ENCODE measurements at places on chromosomes 5 and 9.

GRCh38 chr9:89724659-89725058 lies 119.8 kb downstream of the GADD45G start:
- H3K4me1 ChIP-seq = peaks cover under 1% of the 10 kb centered on the region
- no peaks in the 10 kb centered on the region for H3K27me3 ChIP-seq
- H3K27ac ChIP-seq = no peak overlapping the region
- DNase-seq = no peak

- no peak overlapping the region for H3K27ac ChIP-seq
- H3K4me1 ChIP-seq = peaks cover 4% of the 10 kb centered on the region
Observed at GRCh38 chr9:133456409-133456808, 3.4 kb upstream of the CACFD1 start.

DNA sequence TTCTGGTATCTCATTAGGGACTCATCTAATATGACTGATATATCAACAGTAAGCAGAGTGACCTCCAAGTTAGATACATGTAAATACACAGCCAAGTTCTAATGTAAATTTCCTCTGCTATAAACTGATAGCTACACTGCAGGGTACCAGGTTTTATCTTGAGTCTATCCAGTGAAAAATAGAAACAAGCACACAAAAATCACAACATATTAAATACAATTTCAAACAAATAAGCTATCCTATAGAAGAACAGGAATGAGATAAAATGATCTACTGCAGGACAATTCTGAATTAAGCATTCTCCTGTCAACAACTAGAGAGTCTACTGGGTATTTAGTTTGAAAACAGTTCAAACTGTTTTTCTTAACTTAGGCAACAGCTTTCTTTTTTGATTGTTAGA lies 42.7 kb downstream of the NR3C1 start:
- H3K4me3 ChIP-seq = no peak overlapping the region
- DNase-seq = no peak
- peaks cover under 1% of the 10 kb centered on the region for H3K4me1 ChIP-seq
- H3K36me3 ChIP-seq = no peaks in the 10 kb centered on the region
- no peak overlapping the region for H3K27ac ChIP-seq

GRCh38 chr5:2094616-2094995 lies 211.9 kb upstream of the IRX4 start:
- H3K4me3 ChIP-seq = no peak overlapping the region
- H3K36me3 ChIP-seq = no peaks in the 10 kb centered on the region
- DNase-seq = no peak
- no peaks in the 10 kb centered on the region for H3K4me1 ChIP-seq
- no peaks in the 10 kb centered on the region for H3K27me3 ChIP-seq
- no peak overlapping the region for H3K27ac ChIP-seq

GRCh38 chr9:80994892-80995291 lies 694.5 kb downstream of the TLE1 start:
- H3K27me3 ChIP-seq = no peaks in the 10 kb centered on the region
- no peak overlapping the region for H3K4me3 ChIP-seq
- no peak overlapping the region for H3K27ac ChIP-seq
- peak; percentile 40 for DNase-seq
- no peaks in the 10 kb centered on the region for H3K4me1 ChIP-seq

GRCh38 chr9:115141612-115142011 lies 23.7 kb upstream of the TNC start:
- DNase-seq = peak; percentile 29
- H3K4me3 ChIP-seq = no peak overlapping the region
- H3K27ac ChIP-seq = no peak overlapping the region
- H3K36me3 ChIP-seq = no peaks in the 10 kb centered on the region
- H3K4me1 ChIP-seq = peaks cover 11% of the 10 kb centered on the region

GRCh38 chr9:87498046-87498810 lies 561 bp downstream of the DAPK1 start:
- peaks cover 3% of the 10 kb centered on the region for H3K4me1 ChIP-seq
- no peak overlapping the region for H3K27ac ChIP-seq
- H3K27me3 ChIP-seq = peaks cover 5% of the 10 kb centered on the region

DNA sequence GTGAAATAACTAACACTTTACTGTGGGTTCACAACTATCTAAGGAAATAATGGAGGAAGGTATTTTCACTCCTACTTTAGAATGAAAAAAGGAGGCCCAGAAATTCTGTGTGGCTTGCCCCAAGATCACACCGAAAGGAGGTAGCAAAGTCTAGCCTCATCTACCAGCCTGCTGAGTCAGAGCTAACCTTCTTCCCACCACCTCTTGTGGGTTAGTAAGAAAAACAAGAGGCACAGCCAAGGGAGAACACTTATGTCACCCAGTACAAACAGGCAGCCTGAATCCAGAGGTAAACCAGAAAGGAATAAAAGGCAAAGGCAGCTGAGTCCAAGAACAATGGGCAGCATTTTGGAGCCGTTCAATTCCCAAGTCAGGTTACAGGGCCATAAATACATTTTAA lies 91.9 kb upstream of the RASEF start:
- peak; percentile 92 for DNase-seq
- H3K4me3 ChIP-seq = no peak overlapping the region
- peak overlapping the region; percentile 52 for H3K27ac ChIP-seq
- no peaks in the 10 kb centered on the region for H3K36me3 ChIP-seq

DNA sequence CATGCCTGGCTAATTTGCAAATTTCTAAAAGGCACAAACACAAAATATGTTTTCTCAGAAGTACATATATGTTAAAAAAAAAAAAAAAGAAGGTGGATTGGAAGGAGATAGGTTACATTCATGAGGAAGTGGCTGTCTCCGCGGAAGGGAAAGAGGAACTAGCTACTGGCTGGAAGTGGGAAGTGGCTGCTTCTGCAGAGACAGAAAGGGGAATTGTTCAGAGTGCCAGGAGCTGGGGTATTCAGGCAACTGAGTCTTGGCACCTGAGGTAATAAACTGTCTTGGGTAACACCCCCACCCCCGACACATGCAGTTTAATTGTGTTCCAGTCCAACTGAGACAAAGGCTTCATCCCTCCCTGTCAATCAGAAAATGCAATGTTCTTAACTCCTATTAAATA lies 45.6 kb downstream of the S1PR3 start:
- no peak overlapping the region for H3K27ac ChIP-seq
- no peaks in the 10 kb centered on the region for H3K27me3 ChIP-seq
- DNase-seq = no peak
- peaks cover 14% of the 10 kb centered on the region for H3K36me3 ChIP-seq
- H3K4me3 ChIP-seq = no peak overlapping the region

DNA sequence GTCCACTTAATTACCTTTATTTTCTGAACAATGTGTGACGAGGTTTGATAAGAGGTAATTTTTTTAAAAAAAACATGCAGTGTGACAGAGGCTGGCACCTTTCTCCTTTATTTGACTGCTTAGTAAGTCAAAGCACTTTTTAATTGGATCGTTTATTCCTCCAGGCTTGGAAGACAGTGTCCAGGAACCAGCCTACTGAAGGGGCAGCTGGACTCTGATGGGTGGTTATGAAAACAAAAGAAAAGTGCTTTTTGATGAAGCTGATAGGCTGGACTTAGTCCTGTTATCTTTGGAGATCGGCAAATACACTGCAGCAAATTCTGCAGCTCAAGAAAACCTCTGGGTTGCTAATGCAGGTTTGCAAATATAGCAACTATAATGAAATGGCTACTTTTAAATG lies 141.7 kb downstream of the DCP2 start:
- H3K27me3 ChIP-seq = no peaks in the 10 kb centered on the region
- H3K4me3 ChIP-seq = no peak overlapping the region
- no peaks in the 10 kb centered on the region for H3K4me1 ChIP-seq
- H3K27ac ChIP-seq = no peak overlapping the region
- DNase-seq = no peak
- H3K36me3 ChIP-seq = no peaks in the 10 kb centered on the region

DNA sequence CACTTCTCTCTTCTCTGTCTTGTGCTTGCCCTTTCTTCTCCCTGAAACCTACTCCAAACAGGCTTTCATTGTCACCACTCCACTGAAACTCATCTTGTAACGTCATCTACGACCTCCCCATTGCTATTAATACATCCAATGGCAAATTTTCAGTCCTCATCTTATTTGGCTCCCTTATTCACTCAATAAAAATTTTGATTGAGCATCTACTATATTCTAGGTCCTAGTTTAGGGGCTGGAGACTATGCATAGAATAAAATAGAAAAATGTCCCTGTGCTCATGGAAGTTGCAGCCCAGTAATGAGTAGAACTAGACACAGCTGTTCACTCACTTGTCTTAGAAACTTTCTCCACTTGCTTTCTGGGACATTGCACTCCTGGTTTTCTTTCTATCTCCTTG lies 24.9 kb upstream of the FSTL4 start:
- H3K27ac ChIP-seq = no peak overlapping the region
- H3K27me3 ChIP-seq = peaks cover 5% of the 10 kb centered on the region
- no peaks in the 10 kb centered on the region for H3K36me3 ChIP-seq
- DNase-seq = no peak
- H3K4me1 ChIP-seq = no peaks in the 10 kb centered on the region

- no peaks in the 10 kb centered on the region for H3K4me1 ChIP-seq
- no peaks in the 10 kb centered on the region for H3K27me3 ChIP-seq
- no peak for DNase-seq
- H3K36me3 ChIP-seq = no peaks in the 10 kb centered on the region
- no peak overlapping the region for H3K27ac ChIP-seq
Observed at GRCh38 chr5:180874804-180875582, 13.9 kb upstream of the ZFP62 start.

GRCh38 chr9:33388110-33388994 lies 14.0 kb downstream of the AQP7 start:
- no peak for DNase-seq
- peaks cover 5% of the 10 kb centered on the region for H3K4me1 ChIP-seq
- no peaks in the 10 kb centered on the region for H3K36me3 ChIP-seq
- no peaks in the 10 kb centered on the region for H3K27me3 ChIP-seq

- H3K36me3 ChIP-seq = no peaks in the 10 kb centered on the region
- no peak overlapping the region for H3K27ac ChIP-seq
- peaks cover 2% of the 10 kb centered on the region for H3K27me3 ChIP-seq
- H3K4me3 ChIP-seq = no peak overlapping the region
Observed at GRCh38 chr9:121622387-121623203, 28.8 kb upstream of the DAB2IP start.

DNA sequence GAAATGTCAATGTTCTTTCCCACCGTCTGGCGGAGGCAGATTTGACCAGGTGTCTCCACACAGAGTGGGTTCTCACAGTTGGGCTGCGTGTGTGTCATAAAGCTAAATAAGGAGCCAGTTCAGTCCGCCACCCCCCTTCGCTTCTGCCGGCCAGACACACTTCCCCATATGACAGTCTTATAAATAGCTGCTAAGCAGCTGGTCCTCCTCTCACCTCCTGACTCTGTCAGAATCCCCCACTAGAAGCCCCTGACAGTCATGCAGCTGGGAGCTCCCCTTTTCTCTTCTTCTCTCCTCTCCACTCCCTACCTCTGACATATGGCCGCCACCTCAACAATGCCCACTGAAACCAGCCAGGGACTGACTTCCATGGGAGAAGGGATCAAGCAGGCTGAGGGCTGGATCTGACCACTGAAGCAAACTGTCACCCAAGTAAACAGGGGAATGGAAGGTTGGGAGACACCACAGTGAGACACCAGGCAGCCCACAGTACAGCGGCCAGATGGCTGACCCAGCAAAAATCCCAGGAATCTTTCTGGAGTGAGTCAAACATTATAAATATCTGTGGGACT lies 141.9 kb upstream of the EFNA5 start:
- H3K27ac ChIP-seq = peak overlapping the region; percentile 53
- no peaks in the 10 kb centered on the region for H3K27me3 ChIP-seq
- peak; percentile 86 for DNase-seq
- H3K4me1 ChIP-seq = peaks cover 25% of the 10 kb centered on the region
- no peaks in the 10 kb centered on the region for H3K36me3 ChIP-seq

- H3K4me3 ChIP-seq = peak overlapping the region; percentile 98
- H3K27ac ChIP-seq = peak overlapping the region; percentile 78
- peak; percentile 28 for DNase-seq
- H3K27me3 ChIP-seq = no peaks in the 10 kb centered on the region
- peaks cover 2% of the 10 kb centered on the region for H3K36me3 ChIP-seq
Observed at GRCh38 chr9:137619240-137620047, 639 bp downstream of the EHMT1 start.

- H3K4me1 ChIP-seq = no peaks in the 10 kb centered on the region
- no peaks in the 10 kb centered on the region for H3K27me3 ChIP-seq
- no peak overlapping the region for H3K27ac ChIP-seq
- H3K36me3 ChIP-seq = no peaks in the 10 kb centered on the region
Observed at GRCh38 chr9:91289244-91289643, 72.5 kb downstream of the AUH start.

DNA sequence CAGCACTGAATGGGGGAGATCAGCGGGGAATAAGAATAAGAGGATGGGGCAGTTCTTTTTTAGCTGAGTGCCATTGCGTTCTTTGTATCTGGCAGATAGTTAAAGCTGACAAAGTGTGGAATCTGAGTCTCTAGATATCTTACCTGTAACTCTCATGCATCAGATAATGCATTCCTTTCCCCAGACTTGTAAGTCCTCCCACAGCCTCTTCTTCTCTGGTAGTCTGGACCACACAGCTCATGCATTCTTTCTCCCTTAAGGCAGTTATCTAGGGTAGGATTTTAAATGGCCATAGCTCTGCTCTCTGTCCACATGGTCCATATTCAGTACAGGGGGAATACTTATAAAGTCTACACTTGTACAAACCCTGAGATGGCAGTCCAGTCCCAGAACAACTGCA lies 54.0 kb upstream of the FGF10 start:
- H3K27me3 ChIP-seq = no peaks in the 10 kb centered on the region
- no peaks in the 10 kb centered on the region for H3K4me1 ChIP-seq
- no peaks in the 10 kb centered on the region for H3K36me3 ChIP-seq
- no peak overlapping the region for H3K4me3 ChIP-seq
- no peak for DNase-seq

- DNase-seq = no peak
- H3K27ac ChIP-seq = no peak overlapping the region
- H3K27me3 ChIP-seq = no peaks in the 10 kb centered on the region
- no peaks in the 10 kb centered on the region for H3K36me3 ChIP-seq
Observed at GRCh38 chr9:23567516-23568165, 258.4 kb downstream of the ELAVL2 start.

- H3K27me3 ChIP-seq = no peaks in the 10 kb centered on the region
- no peak for DNase-seq
- H3K4me3 ChIP-seq = no peak overlapping the region
- no peak overlapping the region for H3K27ac ChIP-seq
- no peaks in the 10 kb centered on the region for H3K4me1 ChIP-seq
Observed at GRCh38 chr9:100700689-100701318, 122.9 kb downstream of the CAVIN4 start.

- peaks cover 50% of the 10 kb centered on the region for H3K4me1 ChIP-seq
- H3K36me3 ChIP-seq = peaks cover 32% of the 10 kb centered on the region
Observed at GRCh38 chr5:140342287-140342686, 4.1 kb downstream of the HBEGF start.

- H3K4me1 ChIP-seq = peaks cover 10% of the 10 kb centered on the region
- peak; percentile 84 for DNase-seq
- H3K27ac ChIP-seq = peak overlapping the region; percentile 70
- no peak overlapping the region for H3K4me3 ChIP-seq
Observed at GRCh38 chr5:96031811-96032261, 70.2 kb upstream of the ELL2 start.

DNA sequence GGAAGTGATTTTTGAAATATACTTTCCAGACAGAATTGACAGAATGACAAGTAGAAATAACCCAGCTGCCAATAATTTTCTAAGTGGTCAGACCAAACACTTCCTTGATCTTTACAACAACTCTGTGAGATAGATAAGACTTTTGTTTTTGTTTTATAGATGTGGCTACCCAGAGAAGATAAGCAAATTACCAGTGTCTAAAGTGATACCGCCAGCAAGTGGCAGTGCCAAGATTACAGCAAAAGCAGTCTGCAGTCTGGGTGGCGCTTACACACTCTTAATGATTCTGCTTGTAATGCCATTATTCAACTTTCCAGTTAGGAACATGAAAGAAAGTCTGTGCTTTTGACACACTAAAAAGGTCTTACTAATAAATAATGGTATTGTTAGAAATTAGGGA lies 92.1 kb downstream of the HCN1 start:
- H3K27ac ChIP-seq = no peak overlapping the region
- no peak for DNase-seq
- H3K4me1 ChIP-seq = no peaks in the 10 kb centered on the region
- no peaks in the 10 kb centered on the region for H3K36me3 ChIP-seq
- H3K4me3 ChIP-seq = no peak overlapping the region
- no peaks in the 10 kb centered on the region for H3K27me3 ChIP-seq
